ENCODE measurements at places on chromosomes 2 and 18.

DNA sequence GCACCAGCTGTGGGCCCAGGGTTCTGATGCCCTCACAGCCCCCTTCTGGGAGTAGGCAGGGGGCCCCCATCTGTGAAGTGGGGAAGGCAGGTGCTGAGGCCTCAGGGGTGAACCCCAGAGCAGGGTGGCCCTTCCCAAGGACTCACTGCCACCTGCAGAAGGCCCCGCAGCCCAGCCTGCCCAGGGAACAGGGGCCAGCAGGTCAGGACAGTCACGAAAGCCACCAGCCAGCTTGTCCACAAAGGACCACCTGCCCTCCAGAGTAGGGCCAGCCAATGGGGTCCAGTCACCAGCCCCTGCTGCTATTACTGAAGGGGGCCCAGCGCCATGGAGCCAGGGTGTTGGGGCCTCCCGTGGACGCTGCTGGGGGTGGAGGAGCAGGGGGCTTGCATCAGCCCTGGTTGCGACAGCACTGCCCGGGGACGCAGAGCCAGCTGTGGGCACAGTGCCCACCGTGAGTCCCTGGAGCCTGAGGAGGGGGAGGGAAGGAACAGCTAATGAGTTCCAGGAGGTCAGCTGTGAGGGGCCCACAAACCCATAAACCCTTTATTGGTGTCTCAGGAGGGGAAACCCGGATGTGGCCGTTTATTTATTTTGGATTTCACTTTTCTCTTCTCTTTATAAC is 11.5 kb upstream of the SNED1 start:
- DNase-seq = peak; percentile 53

GRCh38 chr2:235008584-235009044 is 56.8 kb downstream of the SH3BP4 start:
- no peak for DNase-seq

- no peak for DNase-seq
These were observed 111.6 kb downstream of the FAM168B start for GRCh38 chr2:130981667-130982066.

DNA sequence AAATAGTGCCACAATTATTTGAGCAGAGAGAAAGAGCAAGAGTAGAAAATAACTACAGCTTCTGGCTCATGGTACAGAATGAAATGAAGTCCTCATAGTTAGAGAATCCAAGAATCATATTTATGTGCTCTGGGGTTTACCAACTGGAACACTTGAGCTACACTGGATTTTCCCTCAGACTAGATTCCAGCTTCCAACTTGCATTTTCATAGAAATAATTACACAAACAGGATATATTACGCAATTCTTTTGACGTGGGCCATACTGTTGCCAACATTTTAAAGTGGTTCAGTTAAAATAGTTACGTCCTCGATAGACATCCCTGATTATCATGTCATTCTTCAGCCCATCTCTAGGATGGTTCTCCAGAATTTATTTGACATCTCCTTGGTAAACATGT is 129.2 kb downstream of the ETAA1 start:
- DNase-seq = no peak

GRCh38 chr2:191402966-191403565 is 157.9 kb downstream of the MYO1B start:
- no peak for DNase-seq

Measured in left colon (tissue), 2 donors.